ENCODE measurements at places on chromosomes 6 and 20. TPM values are rescaled to one million over a fixed set of nuclear protein-coding genes. Genes with fewer than 3 reads are reported as not detected.
A peak's percentile ranks its signal among the peaks of the same experiment; 100 is the strongest.

HLA-DQA2 gene
- not detected for total RNA-seq

PPP1R18 gene
- total RNA-seq = 66.2 TPM

GRCh38 chr6:167090171-167090570 is 32.7 kb upstream of the CCR6 start:
- DNase-seq = no peak

MEI4 gene
- not detected for total RNA-seq

DNA sequence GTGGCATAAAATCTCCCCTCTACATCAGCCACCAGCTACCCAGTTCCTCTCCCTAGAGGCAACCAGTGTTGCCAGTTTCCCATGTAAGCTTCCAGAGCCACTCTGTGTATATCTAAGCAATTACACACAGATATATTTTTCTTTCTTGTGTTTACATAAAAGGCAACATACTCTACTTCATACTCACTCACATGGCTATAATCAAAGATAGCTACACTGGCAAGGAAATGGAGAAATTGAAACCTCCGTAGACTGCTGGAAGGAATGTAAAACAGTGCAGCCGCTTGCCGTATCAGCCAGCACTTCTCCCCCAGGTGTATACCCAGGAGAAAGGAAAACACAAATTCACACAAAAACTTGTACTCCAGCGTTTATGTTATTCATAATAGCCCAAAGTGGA is 38.5 kb upstream of the NELFCD start:
- DNase-seq = no peak

PTCRA gene
- not detected for total RNA-seq

DNA sequence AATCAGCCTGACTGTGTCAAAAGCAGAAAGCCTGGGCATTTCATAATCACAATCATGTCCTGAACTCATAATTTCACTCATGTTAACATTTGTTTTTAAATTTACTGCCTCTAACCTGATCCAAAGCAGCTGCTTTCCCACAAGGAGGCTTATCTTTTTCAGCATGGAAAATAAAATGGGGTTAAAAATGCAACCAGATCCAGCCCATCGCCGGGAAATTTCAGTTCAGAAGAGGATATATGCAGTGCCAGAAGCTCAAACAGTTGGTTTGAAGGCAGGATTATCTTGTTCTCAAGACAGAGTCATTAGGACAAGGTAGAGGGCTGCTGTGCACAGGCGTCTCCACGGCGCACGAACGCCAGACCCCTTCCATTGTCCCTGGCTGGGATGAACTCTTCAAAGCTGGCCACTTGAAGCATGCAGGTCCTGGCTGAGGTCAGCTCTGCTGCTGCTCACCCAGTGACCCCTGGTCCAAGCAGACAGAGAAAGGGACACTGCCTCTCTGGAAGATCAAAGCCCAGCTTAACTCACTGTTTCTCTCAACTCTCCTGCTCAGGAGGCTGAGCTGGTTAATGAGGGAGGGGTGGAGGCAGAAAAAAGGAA is 191.1 kb upstream of the HEY2 start:
- DNase-seq = no peak

DNA sequence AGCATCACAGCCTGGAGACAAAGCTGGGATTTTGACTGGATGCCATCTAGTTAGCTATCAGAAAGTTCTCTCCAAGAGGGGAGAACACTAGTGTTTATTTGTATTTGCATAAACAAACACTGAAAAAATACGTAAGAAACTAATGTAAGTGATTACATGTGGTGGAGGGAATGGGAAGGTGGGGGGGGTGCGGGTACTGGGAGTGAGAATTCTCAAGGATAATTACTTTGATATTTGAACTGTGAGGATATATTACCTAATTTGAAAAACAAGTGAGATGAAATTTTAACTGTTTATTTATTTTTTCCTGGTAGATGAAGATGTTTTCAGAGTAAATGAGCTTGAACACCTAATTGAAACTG is 54.7 kb downstream of the VEGFA start:
- no peak for DNase-seq

DNA sequence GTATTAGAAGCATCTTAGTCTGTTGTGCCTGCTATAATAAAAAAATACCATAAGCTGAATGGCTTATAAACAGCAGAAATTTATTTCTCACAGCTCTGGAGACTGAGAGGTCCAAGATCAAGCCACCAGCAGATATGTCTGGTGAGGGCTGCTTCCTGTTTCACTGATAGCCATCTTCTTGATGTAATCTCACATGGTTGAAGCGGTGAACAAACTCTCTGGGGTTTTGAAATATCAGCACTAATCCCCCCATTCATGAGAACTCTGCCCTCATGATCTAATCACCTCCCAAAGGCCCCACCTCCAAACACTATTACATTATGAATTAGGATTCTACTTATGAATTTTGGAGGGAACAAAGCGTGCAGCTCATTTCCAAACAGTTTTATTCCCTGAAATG is 11.6 kb upstream of the CLVS2 start:
- no peak for DNase-seq

- peak; percentile 92 for DNase-seq
Observed at GRCh38 chr20:38152621-38153221, 12.3 kb downstream of the TGM2 start.

GRCh38 chr20:57008217-57008616 is 258.2 kb downstream of the BMP7 start:
- peak; percentile 36 for DNase-seq

GRCh38 chr6:30683183-30683979 is 3.1 kb downstream of the PPP1R18 start:
- no peak for DNase-seq

- no peak for DNase-seq
Observed at GRCh38 chr6:84597238-84597875, 167.0 kb downstream of the TBX18 start.

DNA sequence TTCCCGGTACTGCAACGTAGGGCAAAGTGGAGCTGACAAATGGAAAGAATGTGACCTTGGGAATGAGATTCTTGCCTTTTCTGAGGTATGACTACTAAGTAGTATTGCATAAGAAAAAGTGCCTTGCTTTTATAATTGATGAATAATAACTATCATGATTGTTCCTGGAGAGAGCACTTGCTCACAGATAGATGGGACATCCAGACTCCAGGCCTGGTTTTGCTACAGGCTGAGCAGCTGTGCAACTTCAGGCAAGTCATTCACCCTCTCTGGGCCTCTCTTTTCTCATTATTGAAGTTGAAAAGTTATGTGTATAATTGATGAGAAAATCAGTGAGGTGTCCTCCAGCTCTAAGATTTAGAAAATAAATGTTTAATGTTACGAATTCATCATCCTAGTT is 53.6 kb upstream of the MBOAT1 start:
- DNase-seq = no peak

GRCh38 chr6:157885211-157885788 is 62.3 kb downstream of the SNX9 start:
- DNase-seq = no peak

DNA sequence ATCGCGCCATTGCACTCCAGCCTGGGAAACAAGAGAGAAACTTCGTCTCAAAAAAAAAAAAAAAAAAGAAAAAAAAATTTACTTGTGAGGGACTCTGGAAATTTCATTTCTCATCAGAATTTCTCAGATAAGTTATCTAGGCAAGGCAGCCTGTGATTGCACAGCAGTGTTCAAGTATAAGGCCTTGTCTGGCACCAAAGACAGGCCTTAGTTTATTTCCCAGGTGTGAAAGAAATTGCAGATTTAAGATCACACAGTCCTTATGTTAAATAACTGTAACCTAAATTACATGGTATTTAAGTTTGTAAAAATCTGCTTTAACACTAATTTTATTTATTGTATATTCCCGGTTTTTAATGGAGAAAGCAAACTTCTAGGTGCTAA is 34.8 kb downstream of the HFE start:
- no peak for DNase-seq
